HFFc6 (cell line): ENCODE measurements at places on chromosomes 5 and 9. TPM values are rescaled to one million over a fixed set of nuclear protein-coding genes. Genes with fewer than 3 reads are reported as not detected.
A peak's percentile ranks its signal among the peaks of the same experiment; 100 is the strongest.

- peak; percentile 43 for DNase-seq
Observed at GRCh38 chr5:160369990-160370712, at the start of gene C1QTNF2. Gene C1QTNF2, minus strand, starts transcription at chr5:160370626. Its CDS starts 15,615 bp downstream, at chr5:160355011.

GRCh38 chr5:69368458-69369339 is 621 bp downstream of the AK6 start:
- peak; percentile 31 for DNase-seq

- DNase-seq: no peak
Observed at GRCh38 chr5:134948911-134949310, 18.8 kb upstream of the CATSPER3 start.

DNA sequence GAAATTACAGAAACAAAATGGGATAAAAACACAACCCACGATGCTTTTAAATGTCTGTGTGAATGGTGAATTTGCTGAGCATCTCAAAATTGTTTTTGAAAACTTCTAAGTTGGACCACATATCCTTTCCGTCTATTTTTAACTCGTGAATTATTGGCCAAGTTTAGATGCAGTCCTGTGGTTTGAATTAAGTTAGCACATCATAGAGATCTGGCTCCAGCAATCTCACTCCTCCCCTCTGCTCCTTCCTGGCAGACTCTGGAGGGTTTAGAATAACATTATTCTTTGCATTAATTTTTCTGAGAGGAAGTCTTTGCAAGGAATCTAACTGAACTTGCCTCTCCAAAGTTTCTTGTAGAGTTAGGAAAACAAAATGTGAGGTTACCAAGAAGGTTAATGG is 14.5 kb upstream of the ANKRD55 start:
- no peak for DNase-seq

GRCh38 chr9:20264896-20265295 is 357.4 kb downstream of the MLLT3 start:
- no peak for DNase-seq

- DNase-seq: no peak
Observed at GRCh38 chr5:26148569-26149107, 889.7 kb downstream of the CDH9 start.

- peak; percentile 25 for DNase-seq
Observed at GRCh38 chr5:73596705-73597328, 29.2 kb upstream of the ARHGEF28 start.

DNA sequence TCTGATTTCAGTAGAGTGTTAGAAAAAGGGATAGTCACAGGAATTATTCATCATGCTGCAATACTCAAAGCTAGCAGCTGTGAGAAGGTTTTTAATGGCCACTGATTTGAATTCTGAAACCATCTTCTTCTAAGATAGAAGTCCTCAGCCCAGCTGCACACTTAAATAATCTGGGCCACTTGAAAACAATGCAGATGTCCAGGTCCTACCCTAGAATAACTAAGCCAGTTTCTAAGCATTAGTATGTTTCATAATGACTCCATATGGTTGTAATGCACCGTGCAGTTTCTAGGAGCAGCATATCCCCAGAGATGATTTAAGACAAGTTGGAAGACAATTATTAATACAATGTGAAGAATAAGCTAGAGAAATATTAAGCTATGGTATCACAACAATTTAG is 159.9 kb upstream of the FBXL17 start:
- DNase-seq: no peak

- DNase-seq: no peak
Observed at GRCh38 chr5:77924081-77924480, 147.9 kb upstream of the TBCA start.

DNA sequence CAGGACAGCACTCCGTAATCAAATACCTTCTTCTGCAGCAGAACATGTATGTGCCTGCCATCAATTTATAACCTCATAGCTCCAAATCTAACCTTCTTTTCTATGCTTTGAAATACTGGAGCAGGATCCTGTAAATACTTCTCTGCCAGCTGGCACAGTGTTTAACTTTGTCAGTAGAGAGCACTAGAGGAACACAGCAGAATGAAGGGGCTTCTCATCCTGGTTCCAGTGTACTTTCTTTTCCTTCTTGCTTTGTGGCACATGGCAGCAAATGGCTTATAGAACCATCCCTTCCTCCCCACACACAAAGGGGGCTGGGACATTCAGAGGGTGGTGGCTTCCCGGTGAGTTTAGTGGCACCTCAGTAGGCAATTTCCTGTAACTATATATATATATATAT is 3.8 kb upstream of the FBXW11 start:
- no peak for DNase-seq

GRCh38 chr5:67809589-67809988 is 406.0 kb upstream of the PIK3R1 start:
- no peak for DNase-seq

DNA sequence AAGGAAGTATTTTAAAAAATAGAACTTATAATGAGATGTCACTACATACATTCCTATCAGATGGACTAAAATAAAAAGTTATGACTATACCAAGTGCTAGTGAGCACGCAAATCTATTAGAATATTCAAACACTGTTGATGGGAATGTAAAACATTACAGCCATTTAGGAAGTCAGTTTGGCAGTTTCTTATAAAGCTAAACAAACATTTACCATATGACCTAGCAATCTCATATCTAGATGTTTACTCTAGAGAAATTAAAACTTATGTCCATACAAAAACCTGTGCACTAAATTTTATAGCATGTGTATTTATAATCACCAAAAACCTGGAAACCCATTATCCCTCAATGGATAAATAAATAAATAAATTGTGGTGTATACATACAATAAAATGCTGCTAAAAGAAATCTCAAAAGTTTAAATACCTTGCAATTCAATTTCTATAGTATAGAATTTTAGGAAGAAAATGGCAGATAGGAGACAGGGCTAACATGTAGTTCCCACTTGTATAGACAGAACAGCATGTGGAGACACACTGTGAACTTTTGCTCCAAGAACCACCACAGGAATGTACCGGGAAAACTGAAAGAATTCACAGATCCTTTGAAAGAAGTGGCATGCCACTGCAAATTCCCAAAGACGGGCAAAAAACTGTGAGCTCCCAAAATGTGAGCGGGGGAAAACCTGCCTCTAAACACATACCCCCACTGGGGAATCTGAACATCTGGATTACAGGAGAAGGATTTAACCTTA is 174.6 kb upstream of the SPEF2 start:
- DNase-seq: no peak

DNA sequence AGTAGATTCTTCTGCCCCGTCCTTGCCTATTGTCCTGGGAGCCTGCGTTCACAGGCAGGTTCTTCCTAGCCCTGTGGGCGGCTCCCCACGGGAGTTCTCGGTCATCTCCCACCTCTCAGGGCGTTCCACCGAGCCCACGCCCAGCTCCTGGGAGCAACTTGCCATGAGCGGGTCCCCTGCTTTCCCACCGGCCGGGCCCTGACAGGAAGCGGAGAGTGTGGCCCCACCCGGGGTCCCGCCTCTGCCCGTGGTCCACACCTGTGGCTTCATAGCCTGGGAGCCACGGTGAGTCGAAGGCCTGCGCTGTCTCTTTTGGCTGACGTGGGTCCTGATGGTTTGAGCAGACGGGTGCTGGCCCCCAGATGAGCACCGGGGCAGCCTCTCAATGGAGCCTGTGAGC is 43.2 kb downstream of the KCNT1 start:
- no peak for DNase-seq

DNA sequence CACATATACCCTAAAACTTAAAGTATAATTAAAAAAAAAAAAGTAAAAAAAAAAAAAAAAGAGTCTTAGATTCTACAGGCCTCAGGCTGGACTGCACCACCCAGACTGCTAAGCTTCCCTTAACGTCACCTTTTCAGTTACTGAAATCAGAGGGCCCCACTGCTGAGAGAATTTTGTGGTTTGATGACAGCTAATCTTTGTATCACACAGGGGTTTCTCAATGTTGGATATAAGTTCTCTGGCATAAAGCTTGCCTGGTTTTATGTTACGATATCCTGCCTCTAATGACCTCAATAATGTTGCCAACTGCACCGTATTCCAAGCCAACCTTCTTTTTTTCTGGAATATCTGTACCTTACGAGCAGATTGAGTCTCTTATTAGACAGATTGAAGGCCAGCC is 43.1 kb upstream of the C6 start:
- DNase-seq: no peak

DNA sequence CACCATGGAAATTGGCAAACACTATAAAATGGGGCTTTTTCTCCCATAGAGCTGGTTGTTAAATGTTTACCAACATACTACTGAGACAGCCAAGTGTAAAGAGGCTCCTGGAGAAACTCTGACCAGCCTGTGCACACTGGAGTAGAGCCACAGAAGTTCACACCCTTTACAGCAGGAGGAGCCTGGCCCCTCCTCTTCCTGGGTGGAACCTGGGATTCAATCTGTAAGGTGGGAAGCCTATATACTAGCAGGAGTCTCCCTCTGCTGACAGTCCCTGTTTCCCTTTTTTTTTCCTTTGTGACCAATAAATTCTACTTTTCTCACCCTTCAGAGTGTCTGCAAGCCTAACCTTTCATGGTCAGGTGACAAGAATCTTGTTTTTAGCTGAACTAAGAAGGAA is 10.4 kb upstream of the SLC30A5 start:
- no peak for DNase-seq

DNA sequence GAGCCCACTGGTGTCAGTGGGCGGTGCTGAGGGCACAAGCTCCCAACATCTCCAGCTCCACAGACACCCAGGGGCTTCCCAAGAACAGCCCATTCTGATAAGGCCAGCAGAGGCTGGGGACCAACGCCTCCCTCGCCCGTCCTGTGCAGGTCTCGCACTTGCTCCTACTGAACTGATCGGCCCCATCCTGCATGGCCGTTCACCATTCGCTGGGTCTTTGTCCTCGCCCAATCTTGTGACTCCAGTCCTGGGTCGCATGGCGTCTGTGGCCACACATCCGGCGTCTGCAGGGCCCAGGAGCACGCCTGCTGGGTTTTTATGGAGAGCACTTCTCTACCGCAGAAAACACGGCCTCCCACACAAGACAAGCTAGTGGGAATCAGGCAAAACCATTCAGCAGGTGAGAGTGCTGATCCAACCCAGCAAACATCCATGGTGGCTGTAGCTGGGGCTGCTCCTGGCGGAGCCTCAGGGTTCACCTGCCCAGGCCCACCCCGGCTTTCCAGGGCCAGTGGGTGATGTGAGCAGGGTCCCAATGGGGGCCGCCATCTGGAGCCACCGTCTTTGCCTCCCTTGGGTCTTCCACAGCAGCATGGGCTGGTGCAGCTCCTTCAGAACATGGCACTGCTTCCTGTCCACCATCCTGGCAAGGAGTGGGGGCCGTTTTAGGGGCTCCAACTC is 7.4 kb downstream of the LRRC14B start:
- no peak for DNase-seq

- peak; percentile 11 for DNase-seq
Observed at GRCh38 chr9:31304576-31304975, 1079.9 kb upstream of the ACO1 start.

GRCh38 chr5:34833976-34834793 is 4.8 kb upstream of the TTC23L start:
- no peak for DNase-seq

- no peak for DNase-seq
Observed at GRCh38 chr5:178376921-178377582, 144.4 kb upstream of the PHYKPL start.

GRCh38 chr5:131270809-131271208 is 7.0 kb downstream of the CDC42SE2 start:
- peak; percentile 58 for DNase-seq

GRCh38 chr9:86550401-86550800 is 196.2 kb upstream of the TUT7 start:
- no peak for DNase-seq

GRCh38 chr5:116922532-116922931 is 347.9 kb upstream of the SEMA6A start:
- DNase-seq: no peak

DNA sequence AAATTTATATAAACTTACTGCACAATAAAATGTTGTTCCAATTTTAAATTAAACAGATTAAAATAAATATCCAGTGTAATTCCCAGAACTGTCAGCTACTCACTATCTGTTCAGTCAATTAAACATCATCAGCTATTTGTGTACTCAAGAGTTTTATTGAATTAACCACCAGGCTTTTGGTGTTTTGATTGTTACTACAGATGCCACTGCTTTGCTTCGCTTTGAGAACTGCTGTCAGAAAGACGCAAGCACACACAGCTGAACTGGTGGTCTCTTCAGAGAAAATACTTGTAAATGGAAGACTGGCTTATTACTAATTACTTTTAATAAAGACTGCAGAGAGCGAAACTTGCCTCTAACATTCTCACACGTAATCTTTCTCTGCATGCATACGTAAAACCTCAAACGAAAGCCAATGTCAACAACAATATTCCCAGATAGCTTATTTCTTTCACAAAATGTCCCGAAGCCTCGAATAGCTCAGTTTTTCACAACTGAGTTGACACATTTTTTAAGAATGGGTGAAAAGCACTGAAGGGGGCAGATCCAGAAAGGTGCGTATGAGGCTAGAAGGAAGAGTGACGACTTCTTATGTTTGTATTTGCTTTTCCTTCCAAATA is 259.6 kb upstream of the RPS23 start:
- DNase-seq: no peak

DNA sequence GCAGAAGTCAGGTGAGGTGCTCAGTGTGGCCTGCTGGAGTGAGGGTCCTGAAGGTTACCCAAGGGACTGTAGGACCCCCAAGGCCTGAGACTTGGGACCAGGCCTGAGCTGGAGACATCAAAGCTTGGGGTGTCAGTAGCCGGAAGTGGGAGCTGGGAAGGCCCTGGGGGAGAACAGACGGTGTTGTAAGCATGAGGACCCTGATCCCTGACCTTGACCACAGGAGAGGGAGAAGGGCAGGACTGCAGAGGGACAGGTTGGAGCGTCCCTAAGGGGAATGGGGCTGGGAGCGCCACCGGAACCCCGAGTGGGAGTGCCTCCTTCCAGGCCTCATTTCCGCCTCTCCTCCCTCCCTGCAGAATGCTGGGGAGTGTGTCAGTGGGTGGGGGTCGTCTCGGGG is 533 bp downstream of the TTC16 start:
- DNase-seq: no peak

GRCh38 chr5:150122158-150122510 is 33.5 kb downstream of the PDGFRB start:
- DNase-seq: no peak

- DNase-seq: no peak
Observed at GRCh38 chr5:17080361-17080760, 137.1 kb upstream of the BASP1 start.

- DNase-seq: no peak
Observed at GRCh38 chr9:89635816-89636215, 31.0 kb downstream of the GADD45G start.

- DNase-seq: no peak
Observed at GRCh38 chr5:96493219-96493790, 60.3 kb upstream of the PCSK1 start.

Gene PCA3
- not detected in 3 replicates for total RNA-seq

Gene RETREG1
- total RNA-seq: 0.24 TPM in 1 of 3 replicates, not detected in the others

Gene IFNE
- total RNA-seq: 0.66 to 1.8 TPM (median 1.0 TPM) in 3 replicates

Gene BHMT2
- total RNA-seq: 0.85 TPM in 1 of 2 replicates, not detected in the other

Gene CXCL14
- total RNA-seq: not detected in 3 replicates

Gene SLC34A1
- not detected in 3 replicates for total RNA-seq

Gene ARHGEF39
- 1.6 and 2.7 TPM in 2 replicates for total RNA-seq

Gene IFNA13
- not detected in 3 replicates for total RNA-seq

Gene PRUNE2
- total RNA-seq: 0.02 to 0.35 TPM (median 0.22 TPM) in 3 replicates

Gene TESK1
- total RNA-seq: 28.2 to 33.6 TPM (median 33.3 TPM) in 3 replicates

Gene CNTNAP3B
- not detected in 3 replicates for total RNA-seq

Gene PPP2R2B
- total RNA-seq: not detected in 3 replicates
